H1 (cell line): ENCODE measurements at places on chromosomes 16 and 17.
A peak's percentile ranks its signal among the peaks of the same experiment; 100 is the strongest.

DNA sequence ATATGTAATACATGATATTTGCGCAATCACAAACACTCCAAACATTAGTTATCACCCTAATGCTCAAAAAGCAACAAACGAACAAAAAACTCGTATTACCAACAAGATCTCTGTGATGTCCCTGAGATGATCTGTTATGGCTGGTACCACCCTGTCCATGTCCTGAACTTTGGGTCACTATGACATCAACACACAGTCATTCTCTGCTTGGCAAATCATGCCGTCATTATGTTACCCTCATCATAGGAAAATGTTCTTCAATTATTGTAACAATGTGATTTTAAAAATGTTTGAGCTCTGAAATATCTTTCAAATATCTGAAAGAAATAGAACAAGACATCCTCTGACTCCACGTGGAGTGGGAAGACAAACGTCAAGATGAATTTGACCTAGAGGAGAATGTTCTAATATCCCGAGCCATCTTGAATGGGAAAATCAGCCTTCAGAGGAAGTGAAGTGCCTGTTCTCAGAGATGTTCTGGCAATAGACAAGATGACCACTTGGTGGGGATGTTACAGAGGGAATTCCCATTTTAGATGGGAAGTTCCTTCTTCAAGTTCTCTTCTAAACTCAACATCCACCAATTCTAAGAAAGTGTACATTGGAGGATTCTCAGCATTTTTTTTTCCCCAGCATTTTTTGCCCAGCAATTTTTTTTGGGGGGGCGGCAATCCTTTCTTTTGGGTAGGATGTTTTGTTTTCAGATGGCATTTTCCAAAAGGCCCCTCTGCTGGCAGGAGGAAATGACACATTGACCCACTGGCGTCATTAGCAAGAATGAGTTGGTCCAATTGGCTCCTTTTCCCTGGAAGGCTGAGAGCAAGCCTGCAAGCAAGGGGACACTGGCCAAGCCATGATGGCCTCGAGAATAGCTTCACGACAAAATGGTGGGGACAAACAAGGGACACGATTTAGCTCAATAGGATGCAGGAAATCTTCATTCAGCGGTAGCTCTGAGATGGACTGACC, 3.7 kb upstream of the HSD17B2 start:
- no peak for DNase-seq

- no peak for DNase-seq
Measured at GRCh38 chr17:48002266-48002915, 31.5 kb downstream of the CDK5RAP3 start.

DNA sequence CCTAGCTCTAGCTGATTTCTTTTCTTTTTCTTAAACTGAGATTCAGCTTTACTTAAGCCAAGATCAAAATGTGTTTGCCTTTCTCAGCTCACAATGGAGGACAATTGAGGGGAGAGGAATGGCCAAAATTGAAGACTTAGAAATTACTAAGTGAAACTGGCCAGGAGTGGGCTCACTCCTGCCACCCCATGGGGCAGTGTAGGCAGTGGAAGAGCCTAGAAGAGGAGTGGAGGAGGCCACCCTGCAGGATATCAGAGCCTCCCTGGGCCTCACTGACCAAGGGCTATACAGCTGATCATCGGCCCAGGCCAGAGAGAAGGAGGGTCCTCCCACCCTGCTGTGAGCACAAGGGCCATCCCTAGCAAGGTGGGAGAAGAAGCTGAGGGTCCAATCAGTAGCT, 119.8 kb downstream of the CCT6B start:
- DNase-seq: no peak

DNA sequence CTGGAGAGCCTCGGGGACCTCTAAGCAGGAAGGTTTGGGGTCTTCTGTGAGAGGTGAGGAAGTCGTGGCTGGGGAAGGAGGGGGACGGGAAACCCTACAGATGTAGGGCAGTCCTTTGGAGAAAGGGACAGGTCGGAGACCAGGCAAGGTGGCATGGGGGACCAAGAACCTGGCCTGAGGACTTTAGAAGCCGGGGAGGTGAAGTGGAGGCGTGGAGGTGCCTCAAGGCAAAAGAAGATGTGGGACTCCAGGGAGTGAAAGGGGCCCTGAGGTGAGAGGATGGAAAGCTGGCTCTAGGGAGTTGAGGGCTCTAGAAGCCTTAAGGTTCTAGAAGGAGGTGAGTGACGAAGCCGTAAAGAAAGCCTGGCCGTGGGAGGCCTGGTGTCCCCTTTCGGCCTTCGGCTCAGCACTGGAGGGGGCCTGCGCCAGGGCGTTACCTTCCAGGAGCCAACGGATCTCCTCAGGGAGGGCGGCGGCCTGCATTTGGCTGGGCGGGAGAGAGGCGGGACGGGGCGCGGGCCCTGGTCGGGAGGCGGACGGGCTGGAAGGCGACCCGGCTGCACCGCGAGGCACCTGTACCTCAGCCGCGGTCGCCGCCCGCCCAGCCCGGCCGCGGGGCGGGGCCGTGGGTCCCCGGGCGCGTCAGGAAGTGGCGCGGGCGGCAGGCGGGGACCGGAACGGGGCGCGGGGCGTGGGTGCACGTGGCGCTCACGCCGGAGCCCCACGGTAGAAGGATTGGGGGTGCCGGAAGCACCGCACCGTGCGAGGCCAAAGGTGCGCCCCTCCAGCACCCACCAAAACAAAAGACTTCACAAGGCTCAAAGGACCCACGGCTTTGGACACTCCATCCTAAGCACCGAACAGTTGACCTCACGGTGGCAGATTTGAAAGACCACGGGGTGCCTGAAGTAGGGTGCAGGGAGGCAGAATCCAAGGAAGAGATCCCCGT, at the start of gene SKAP1:
Gene SKAP1 (minus strand): TSS at position 577 of the 949 bp plus-strand sequence.
- peak; percentile 75 for DNase-seq

GRCh38 chr17:68019336-68019674, 16.2 kb upstream of the KPNA2 start:
- DNase-seq: no peak

- DNase-seq: no peak
Measured at GRCh38 chr17:32452281-32452680, 8.0 kb downstream of the PSMD11 start.

GRCh38 chr16:24141917-24142316, 114.2 kb upstream of the CACNG3 start:
- no peak for DNase-seq

- no peak for DNase-seq
Measured at GRCh38 chr16:87048038-87048729, 269.0 kb downstream of the C16orf95 start.

DNA sequence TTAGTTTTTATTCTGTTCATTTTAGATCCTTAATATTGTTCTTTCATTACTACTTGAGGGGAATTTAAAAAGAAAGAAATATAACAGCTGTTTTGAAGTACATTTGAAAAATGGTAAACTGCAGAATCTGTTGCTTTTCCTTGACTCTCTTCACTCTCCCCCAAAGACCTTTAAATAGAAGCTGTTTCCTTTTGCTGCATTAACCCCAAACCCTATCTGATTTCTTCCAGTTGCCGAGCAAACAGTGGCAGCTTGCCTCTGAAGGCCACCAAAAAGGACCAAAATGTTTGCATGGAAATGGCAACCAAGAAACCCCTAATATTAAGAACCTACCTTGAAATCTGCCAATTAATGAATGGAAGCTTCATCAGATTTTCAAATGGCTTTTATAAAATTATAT, 37.1 kb downstream of the PRKCA start:
- DNase-seq: no peak

DNA sequence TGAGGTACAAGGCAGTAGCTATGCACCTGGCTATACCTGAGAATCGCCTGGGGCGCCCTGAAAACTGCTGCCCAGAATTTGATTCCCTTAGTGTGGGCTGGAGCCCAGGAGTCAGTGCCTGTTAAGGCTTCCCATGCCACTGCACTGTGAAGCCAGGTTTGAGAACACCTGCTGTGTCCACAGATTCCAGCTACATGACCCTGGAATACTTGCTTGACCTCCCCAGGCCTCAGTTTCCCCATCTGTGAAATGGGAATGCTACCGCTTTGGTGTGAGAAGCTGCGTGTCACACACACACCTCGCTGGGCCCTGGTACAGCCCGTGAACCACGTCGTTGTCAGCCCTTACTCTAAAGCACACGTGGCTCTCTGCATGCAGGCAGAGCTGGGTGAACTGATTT, 271.0 kb downstream of the C16orf95 start:
- DNase-seq: no peak

DNA sequence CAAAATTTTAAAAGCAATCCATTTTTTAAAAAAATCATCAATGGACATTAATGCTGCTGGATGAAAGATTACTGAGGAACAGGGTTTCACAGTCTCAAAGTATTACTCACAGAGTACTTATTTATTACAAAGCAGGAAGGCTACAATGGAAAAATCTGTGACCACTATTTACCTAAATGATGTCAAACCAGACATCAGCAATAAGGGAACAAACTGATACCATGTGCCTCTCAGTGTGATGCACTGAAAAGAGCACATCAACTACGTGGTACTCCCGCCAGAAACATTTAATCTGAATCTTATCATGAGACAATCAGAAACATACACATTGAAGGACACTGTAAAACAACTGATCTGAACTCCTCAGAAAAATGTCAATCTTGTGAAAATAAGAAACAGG, 124.2 kb downstream of the PARN start:
- no peak for DNase-seq

DNA sequence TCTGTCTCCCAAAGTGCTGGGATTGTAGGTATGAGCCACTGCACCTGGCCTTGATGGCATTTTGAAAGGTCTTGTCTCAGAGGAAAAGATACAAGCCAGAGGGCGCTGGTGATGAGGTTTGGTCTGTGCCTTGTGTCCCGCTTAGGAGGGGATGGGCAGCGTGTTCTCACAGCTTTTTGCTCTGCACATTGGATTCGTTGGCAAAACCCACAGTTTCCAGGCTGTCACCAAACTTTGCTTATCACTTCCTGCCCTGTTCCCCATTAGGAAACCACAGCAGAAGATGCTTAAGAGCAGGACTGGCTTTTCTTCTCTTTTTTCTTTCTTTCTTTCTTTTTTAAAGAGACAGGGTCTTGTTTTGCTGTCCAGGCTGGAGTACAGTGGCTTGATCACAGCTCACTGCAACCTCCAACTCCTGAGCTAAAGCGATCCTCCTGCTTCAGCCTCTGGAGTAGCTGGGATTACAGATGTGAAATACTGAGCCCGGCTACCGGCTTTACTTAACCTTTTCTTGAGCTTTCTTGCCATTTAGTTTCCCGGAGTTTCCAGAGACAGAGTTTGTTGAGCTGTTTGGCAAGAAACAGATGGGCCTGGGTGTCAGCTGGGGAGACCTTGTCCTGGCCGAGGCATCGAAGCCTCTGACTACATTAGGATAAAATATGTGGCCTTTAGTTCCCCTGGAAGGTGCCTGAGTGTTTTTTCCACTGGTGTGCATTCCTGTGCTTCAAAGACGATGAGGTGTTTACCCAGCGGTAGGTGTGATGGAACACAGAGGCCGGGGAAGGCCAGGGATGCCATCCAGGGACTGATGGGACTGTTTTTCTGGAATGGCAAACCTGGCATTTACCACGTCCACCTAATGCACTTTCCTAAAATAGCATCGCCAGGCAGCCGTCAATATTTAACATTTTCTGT, 112.9 kb downstream of the ABCC1 start:
- DNase-seq: no peak

DNA sequence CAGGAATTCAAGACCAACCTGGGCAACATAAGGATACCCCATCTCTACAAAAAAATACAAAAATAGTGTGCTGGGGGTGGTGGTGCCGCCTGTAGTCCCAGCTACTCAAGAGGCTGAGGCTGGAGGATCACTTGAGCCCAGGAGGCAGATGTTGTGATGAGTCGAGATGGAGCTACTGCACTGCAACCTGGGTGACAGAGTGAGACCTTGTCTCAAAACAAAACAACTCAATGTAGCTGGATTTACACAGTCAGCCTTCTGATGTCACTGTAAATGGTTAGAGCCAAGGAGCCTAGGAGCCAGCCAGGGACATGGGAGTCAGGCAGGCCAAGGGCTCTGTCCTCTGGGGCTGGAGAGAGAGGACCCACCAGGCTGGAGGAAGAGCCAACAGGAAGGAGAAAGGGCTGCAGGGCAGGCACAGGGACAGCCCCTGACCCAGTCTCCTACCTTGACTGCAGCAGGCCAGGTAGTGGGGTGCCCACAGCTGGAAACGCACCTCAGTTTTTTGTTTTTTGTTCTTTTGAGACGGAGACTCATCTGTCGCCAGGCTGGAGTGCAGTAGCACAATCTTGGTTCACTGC, 8.4 kb downstream of the CDIPT start:
- no peak for DNase-seq

DNA sequence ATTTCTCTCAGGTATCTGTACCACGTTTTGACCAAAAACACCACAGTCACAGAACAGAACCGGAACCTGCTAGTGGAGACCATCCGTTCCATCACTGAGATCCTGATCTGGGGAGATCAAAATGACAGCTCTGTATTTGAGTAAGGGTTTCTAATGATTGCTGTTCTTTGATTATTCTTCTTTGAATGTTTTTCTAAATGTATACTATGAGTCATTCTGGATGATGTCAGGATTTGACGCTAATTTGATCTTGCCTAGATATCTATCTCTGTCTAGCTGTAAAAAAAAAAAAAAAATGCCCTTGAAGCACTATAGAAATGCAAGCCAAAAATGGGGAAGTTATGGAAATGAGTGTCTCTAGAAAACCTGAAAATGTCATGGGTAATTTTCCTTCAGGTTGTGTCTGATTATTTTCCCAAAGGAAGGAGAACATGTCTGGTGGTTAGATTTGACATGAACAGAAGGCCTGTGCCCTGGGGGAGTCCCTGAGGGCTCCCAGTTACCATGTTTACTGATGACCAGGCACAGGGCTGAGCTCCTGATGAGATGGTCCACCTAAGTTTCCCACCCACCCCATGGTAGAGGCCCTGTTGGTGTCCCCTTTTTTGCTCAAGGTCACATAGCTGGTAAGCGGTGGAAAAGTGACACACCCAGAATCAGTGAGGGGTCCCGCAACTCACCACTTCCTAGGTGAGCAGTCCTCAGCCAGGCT, 13.6 kb downstream of the CLEC16A start:
- DNase-seq: no peak

- no peak for DNase-seq
Measured at GRCh38 chr17:36086791-36087190, 3.2 kb downstream of the CCL3 start.

GRCh38 chr17:72460711-72461110, 339.9 kb downstream of the SOX9 start:
- no peak for DNase-seq

GRCh38 chr16:18784917-18785623, 5.1 kb downstream of the RPS15A start:
- no peak for DNase-seq

GRCh38 chr17:57861000-57861789, 11.4 kb upstream of the MRPS23 start:
- peak; percentile 64 for DNase-seq
